ENCODE measurements at places on chromosomes 2 and 18. TPM values are rescaled to one million over a fixed set of nuclear protein-coding genes. Genes with fewer than 3 reads are reported as not detected.

GRCh38 chr2:11408959-11409571 is 56.9 kb downstream of the E2F6 start:
- no peak overlapping the region for H3K4me3 ChIP-seq
- H3K27ac ChIP-seq = no peak overlapping the region
- H3K27me3 ChIP-seq = peaks cover 15% of the 10 kb centered on the region
- no peaks in the 10 kb centered on the region for H3K4me1 ChIP-seq

DNA sequence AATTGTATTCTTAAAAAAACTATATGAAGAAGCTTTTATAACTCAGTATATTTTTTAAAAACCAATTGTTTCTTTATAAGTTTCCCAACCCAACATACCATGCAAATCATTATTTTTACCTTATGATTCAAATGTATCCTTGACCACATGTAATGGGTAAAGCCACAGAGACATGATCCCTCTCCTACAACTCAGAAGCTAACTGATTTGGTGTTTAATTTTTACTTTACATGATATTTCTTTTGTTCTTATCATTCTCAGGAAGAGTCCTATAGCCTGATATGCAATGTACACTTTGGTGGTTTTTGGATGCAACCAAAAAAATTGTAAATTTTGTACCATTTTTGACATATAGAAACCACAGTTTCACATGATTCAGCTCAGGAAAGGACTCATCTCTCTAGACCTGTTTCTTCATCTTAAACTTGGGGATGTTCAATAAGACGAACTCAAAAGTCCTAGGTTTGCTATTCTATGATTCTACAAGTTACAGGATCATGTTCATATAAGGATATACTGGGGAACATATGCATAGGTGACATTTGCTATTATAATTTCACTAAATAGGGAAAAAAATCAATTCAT is 85.2 kb upstream of the RBBP8 start:
- H3K27ac ChIP-seq = no peak overlapping the region
- H3K4me1 ChIP-seq = no peaks in the 10 kb centered on the region
- no peak overlapping the region for H3K4me3 ChIP-seq
- peaks cover 29% of the 10 kb centered on the region for H3K27me3 ChIP-seq
- no peak for DNase-seq

DNA sequence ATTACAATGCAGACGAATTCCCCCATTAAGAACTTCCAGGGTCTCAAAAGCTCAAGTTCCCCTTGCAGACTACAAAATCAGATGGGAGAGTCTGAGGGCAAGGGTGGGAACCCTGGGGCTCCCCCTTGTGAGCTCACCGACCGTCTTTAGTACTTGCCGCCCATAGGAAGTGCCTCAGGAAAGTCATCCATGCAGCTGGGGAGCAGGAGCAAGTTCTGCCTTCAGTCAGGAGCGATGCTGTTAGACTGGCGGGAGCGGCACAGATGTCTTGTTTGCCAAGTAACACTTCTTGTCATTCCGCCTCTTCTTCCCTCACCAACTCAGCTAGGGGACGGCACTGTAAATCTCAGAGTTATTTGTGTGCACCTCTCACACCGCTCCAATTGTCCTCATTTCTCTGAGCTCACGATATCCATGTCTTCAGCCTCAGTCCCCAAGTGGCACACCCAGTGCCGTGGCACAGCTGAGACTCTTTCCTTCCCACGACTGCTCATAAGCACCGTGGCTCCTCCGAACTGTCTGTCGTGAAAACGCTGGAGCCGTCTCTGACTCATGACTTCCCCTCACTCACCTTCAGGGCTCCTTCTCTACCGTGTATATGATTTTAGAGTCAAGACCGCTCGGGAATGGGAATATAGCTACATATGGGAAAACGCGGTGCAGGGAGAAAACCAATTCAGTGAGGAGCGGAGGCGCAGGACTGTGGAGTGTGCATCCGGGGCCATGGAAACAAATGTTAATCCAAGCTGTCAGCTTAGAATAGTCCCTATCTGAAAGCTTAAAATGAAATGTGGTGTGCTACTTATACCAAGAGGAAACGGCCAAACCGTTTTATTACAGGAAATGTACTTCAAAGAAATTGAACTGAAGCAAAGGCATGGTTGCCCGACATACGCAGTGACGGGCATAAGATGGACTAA is 34.0 kb downstream of the UXS1 start:
- peaks cover 76% of the 10 kb centered on the region for H3K4me1 ChIP-seq
- H3K27me3 ChIP-seq = no peaks in the 10 kb centered on the region
- peak; percentile 79 for DNase-seq
- H3K36me3 ChIP-seq = peaks cover 88% of the 10 kb centered on the region
- peak overlapping the region; percentile 91 for H3K4me3 ChIP-seq
- H3K27ac ChIP-seq = peak overlapping the region; percentile 98

- H3K27ac ChIP-seq = no peak overlapping the region
- H3K4me1 ChIP-seq = no peaks in the 10 kb centered on the region
- no peaks in the 10 kb centered on the region for H3K36me3 ChIP-seq
- no peak overlapping the region for H3K4me3 ChIP-seq
- no peak for DNase-seq
Observed at GRCh38 chr2:181853696-181854095, 37.8 kb upstream of the ITPRID2 start.

GRCh38 chr18:79429785-79430281 is 34.1 kb downstream of the NFATC1 start:
- no peak overlapping the region for H3K4me3 ChIP-seq
- peaks cover 5% of the 10 kb centered on the region for H3K4me1 ChIP-seq
- no peak for DNase-seq
- H3K27ac ChIP-seq = no peak overlapping the region
- H3K36me3 ChIP-seq = peaks cover 2% of the 10 kb centered on the region

- peaks cover 30% of the 10 kb centered on the region for H3K4me1 ChIP-seq
- peaks cover 18% of the 10 kb centered on the region for H3K27me3 ChIP-seq
- no peak overlapping the region for H3K4me3 ChIP-seq
- no peak overlapping the region for H3K27ac ChIP-seq
- DNase-seq = no peak
Observed at GRCh38 chr2:111708476-111709180, 175.4 kb downstream of the ANAPC1 start.

GRCh38 chr2:164371916-164372315 is 249.4 kb downstream of the GRB14 start:
- H3K27me3 ChIP-seq = no peaks in the 10 kb centered on the region
- H3K27ac ChIP-seq = no peak overlapping the region
- no peak overlapping the region for H3K4me3 ChIP-seq
- no peak for DNase-seq

- peak overlapping the region; percentile 90 for H3K27ac ChIP-seq
- no peaks in the 10 kb centered on the region for H3K27me3 ChIP-seq
- H3K4me3 ChIP-seq = peak overlapping the region; percentile 68
- DNase-seq = peak; percentile 83
- H3K4me1 ChIP-seq = peaks cover 71% of the 10 kb centered on the region
Observed at GRCh38 chr2:974054-974453, 23.4 kb downstream of the SNTG2 start.

GRCh38 chr2:222052934-222053367 is 245.8 kb downstream of the PAX3 start:
- no peaks in the 10 kb centered on the region for H3K4me1 ChIP-seq
- H3K27ac ChIP-seq = no peak overlapping the region
- peaks cover 9% of the 10 kb centered on the region for H3K27me3 ChIP-seq
- no peak for DNase-seq
- H3K4me3 ChIP-seq = no peak overlapping the region
- H3K36me3 ChIP-seq = no peaks in the 10 kb centered on the region

GRCh38 chr2:158391876-158392275 is 64.7 kb downstream of the CCDC148 start:
- peak; percentile 21 for DNase-seq
- H3K27me3 ChIP-seq = peaks cover 4% of the 10 kb centered on the region
- peaks cover 7% of the 10 kb centered on the region for H3K4me1 ChIP-seq
- no peak overlapping the region for H3K4me3 ChIP-seq

DNA sequence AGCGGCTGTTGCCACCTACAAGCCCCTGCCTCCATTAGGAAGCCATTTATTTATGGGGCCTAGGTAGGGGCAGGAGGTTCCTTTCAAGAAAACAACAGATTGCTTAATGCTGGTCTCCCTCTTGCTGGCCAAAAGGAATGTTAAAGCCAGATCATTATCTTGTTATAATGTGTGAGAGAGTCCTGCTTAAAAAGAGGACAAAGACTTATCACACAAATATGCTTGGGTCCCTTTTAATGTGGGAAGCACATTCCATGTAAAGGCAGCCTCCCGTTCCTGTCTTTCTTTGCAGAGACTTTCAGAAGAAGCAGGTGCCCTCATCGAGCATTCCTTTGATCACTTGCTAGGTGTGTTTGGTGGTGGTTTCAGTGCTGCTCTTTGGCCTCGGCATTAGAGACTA is 76.4 kb downstream of the AGAP1 start:
- no peak for DNase-seq
- no peaks in the 10 kb centered on the region for H3K36me3 ChIP-seq
- no peaks in the 10 kb centered on the region for H3K27me3 ChIP-seq
- H3K4me3 ChIP-seq = no peak overlapping the region

GRCh38 chr2:174540893-174541292 is 54.1 kb upstream of the GPR155 start:
- no peak overlapping the region for H3K27ac ChIP-seq
- peaks cover 3% of the 10 kb centered on the region for H3K27me3 ChIP-seq
- H3K36me3 ChIP-seq = no peaks in the 10 kb centered on the region

DNA sequence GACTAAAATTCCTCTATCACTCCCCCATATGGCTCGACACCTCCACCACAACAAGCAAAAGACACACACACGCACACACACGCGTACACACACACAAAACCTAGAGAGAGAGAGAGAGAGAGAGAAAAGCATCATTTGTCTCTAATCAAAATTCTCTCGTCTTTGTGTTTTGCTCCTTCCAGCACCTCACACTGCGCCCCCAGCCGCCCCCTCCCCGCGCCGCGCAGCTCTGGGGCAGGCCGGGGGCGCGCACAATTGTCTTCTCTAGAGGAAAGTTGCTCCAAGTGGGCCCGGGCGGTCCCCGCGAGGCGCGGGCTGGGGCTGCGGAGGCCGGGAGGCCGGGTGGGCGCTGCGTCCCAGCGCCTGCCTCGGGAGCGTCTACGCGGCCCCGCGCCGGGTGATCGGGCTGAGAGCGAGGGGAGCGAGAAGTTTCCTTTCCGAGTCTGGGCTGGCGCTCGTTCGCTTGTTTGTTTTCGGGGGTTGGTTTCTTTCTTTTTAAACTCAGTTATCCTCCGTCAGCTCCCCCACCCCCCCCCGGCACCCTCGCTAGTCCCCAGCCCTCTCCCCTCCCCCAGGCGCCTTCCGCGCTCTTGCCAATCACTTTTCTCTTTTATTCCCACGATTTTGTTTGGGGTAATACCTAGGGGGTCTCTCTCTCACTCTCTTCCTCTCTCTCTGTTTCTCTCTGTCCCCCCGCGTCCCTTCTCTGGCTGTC is 4.1 kb downstream of the ZEB2 start:
- H3K36me3 ChIP-seq = peaks cover 2% of the 10 kb centered on the region
- H3K4me1 ChIP-seq = peaks cover 14% of the 10 kb centered on the region
- H3K27ac ChIP-seq = peak overlapping the region; percentile 48
- peak; percentile 51 for DNase-seq

GRCh38 chr18:45370255-45371010 is 244.8 kb upstream of the SLC14A2 start:
- H3K27me3 ChIP-seq = peaks cover 2% of the 10 kb centered on the region
- H3K27ac ChIP-seq = no peak overlapping the region
- H3K4me1 ChIP-seq = no peaks in the 10 kb centered on the region
- no peaks in the 10 kb centered on the region for H3K36me3 ChIP-seq

Gene APOB
- not detected for total RNA-seq

Gene SCYGR4
- not detected for total RNA-seq

Gene YES1
- total RNA-seq = 22.8 TPM

Gene VWC2L
- total RNA-seq = not detected

Gene CAPG
- 288 TPM for total RNA-seq

Gene ICOS
- 31.1 TPM for total RNA-seq

Gene SRD5A2
- total RNA-seq = not detected

Gene CYP1B1
- 1.9 TPM for total RNA-seq

Gene AQP4
- total RNA-seq = not detected

Gene CGREF1
- total RNA-seq = 0.61 TPM

Gene GMCL1
- 25.4 TPM for total RNA-seq

Gene EVA1A
- total RNA-seq = not detected
